AG09309 (cell line): ENCODE measurements at places on chromosomes 5 and 9.
A peak's percentile ranks its signal among the peaks of the same experiment; 100 is the strongest.

- DNase-seq, result no peak
These were observed 39.0 kb upstream of the NSMF start for GRCh38 chr9:137497921-137498719.

DNA sequence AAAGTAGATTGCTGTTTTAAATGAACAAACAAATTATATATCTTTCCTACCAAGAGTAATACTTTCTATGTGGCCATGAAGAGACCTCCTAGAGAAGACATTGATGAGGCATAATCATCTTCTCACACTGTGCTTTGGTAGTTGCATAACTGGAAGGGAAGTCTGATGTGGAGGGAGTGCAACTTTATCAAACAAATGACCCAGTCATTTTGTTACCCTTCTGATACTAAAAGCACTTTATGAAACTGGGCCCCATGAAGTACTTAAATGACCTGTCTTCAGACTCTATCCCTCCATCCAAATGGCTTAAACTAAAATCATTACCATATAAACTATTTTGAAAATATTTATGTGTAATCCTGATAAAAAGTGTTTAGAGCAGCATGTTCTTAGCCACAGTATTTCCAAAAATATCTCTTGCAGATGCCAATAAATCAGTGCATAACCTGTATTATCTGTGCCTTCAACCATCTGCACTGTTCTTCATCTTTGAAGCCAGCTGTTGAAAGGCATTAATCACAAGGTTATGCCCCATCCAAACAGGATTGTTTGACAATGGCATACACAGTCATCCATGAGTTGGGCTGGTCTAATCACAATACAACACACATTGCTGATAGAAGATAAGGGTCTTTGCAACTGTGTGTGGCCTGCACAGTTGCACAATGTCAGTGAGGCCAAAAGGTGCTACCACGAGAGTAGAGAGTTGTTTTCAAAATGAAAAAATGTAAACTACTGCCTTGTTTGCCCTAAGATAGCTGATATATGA lies 31.9 kb upstream of the MIER3 start:
- DNase-seq, result no peak

DNA sequence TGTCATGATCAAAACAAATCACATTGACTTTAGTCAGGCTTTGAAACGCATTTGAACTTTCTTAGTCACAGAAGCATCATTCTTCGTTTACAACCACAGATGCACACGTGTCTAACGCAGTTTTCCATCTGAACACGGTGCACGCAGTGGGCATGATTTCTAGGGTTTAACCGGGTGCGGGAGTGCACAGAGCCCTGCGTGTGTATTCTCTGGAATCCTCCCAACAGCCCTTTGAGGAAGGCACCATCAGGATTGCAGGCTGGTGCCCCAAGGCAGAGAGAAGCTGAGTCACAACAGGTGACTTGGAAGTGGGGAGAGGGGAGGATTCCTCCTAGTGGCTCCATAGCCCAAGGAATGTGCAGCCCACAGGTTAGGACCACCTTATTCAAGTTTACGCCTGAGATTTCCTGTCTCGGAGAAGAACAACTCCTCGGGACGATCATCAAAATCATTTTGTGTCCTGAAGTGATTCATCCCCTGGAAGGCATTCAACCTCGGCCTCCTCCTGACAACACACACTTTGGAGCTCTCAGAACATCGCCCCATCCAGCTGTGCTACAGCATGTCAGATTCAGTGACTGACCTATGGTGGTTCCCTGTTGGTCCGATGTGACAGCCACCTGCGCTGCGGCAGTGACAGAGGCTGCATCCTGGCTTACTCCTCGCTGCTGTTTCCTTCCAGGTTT lies 13.1 kb downstream of the ROPN1L start:
- no peak for DNase-seq

DNA sequence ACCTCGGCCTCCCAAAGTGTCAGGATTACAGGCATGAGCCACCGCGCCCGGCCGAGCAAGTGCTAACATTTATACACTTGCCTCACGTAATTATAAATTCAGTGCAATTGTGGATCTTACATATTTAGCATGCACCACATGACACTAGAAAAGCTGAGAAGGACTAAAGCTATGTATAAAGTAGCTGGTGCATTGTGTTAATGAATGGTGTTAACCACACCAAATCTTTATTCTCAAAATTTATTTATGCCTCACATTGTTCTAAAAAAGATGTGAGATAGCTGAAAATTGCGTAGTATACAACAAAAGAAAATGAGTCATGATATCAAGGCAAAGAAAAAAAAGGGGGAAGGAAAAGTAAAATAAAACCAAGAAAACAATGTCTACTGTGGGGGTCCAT lies 54.8 kb downstream of the GDA start:
- no peak for DNase-seq

DNA sequence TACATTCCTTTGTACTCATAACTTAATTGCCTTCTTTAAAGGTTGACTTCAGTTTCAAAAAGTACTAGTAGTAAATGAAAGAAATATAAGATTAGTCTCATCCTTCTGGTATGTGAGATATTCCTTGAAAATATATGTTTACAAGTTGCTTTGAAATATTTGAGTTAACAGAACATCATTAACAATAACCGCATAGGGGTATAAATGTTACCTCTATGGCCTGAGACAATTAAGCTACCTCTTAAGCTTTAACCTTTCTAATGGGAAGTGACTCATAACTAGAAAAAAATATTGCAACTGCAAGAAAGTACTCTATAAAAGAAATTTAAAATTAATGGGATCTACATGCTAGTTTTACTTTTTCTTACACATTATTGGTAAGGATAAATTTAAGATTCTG lies 399.0 kb downstream of the CDH10 start:
- no peak for DNase-seq

GRCh38 chr9:127388856-127389238 lies 8.1 kb upstream of the SLC2A8 start:
- DNase-seq, result no peak

DNA sequence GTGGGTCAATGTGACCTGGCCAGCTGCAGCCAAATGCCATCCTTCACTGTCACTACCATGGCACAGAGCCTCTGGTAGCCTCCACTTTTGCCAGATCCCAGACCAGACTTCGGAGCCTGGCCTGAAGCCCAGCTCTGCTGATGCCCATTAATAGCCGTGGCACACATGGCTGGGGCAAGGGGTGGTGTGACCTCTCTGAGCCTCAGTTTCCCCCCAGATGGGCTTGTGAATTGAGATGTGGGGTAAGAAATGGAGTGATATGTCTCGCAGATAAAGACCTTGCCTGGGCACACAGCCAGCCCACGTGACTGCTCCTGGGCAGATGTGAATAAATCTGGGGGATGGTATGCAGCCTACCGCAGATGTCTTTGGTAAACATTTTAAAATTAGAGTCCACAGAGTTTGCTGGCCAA lies 13.9 kb downstream of the SUSD3 start:
- no peak for DNase-seq

DNA sequence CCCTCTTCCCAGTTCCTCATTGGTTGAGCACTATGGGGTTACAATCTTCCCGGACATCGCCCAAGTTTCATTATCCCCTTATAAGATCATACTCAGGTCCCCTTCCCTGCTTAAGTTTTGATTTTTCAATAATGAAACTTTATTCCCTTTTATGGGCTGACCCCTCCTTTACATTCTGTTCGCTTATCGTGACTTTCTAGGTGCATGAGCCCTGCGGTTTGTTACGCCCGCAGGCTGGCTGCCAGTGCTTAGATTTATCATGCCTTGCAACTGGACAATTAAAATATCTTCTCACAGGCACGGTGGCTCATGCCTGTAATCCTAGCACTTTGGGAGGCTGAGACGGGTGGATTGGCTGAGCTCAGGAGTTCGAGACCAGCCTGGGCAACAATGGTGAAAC lies 127.9 kb upstream of the FER start:
- DNase-seq, result no peak

GRCh38 chr9:107224252-107224651 lies 58.8 kb upstream of the RAD23B start:
- DNase-seq, result no peak

DNA sequence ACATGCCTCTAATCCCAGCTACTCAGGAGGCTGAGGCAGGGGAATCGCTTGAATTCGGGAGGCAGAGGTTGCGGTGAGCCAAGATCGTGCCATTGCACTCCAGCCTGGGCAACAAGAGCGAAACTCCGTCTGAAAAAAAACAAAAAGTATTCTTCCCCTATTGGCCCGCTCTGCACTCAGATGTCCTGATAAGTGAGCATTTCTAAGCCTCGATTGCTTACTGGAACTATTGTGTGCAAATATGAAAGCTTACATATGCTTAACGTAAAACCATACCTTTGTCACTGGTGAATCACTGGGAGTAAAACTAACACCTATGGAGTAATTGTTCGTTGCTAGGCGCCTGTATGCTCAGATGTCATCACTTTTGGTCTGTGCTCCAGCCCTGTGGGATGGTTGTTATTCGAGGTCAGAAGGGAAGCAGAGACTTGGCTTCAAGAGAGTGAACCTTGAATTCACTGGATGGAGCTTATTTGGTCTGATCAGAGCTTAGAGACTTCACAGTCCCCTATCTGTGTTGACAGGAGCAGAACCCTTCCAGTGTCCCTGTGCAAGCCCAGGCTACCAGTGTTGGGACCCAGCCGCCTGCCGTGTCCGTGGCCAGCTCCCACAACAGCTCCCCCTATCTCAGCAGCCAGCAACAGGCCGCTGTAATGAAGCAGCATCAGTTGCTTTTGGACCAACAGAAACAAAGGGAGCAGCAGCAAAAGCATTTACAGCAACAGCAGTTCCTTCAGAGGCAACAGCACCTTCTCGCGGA lies 25.3 kb upstream of the LTC4S start:
- DNase-seq, result no peak

GRCh38 chr9:131405428-131405827 lies 11.5 kb downstream of the PRRC2B start:
- peak; percentile 54 for DNase-seq

GRCh38 chr9:7370988-7371387 lies 428.6 kb downstream of the DMAC1 start:
- DNase-seq, result no peak

GRCh38 chr5:133842846-133843611 lies 125.4 kb downstream of the C5orf15 start:
- DNase-seq, result no peak

GRCh38 chr9:121509180-121509579 lies 9.5 kb upstream of the GGTA1 start:
- no peak for DNase-seq

DNA sequence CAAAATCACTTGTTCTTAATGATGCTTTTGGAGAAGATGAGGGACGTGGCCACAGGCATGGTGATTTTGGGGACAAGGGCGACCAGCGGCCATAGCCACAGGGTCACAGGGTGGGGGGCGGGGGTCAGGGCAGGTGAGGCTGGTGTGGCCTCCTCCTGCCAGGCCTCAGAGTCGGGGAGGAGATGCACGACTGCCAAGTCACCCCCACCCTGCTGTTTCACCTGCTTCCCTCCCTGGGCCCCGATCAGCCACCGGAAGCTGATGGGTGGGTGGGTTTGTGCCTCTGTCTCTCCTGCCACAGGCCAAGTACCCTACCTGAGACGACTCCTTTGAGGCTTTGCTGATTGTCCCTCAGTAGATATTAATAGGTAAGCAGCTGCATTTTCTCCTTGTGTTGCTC lies 199.3 kb downstream of the PAX5 start:
- DNase-seq, result no peak

- DNase-seq, result no peak
These were observed 62.9 kb downstream of the OTULIN start for GRCh38 chr5:14727428-14727865.

- no peak for DNase-seq
These were observed 219.4 kb upstream of the TLE4 start for GRCh38 chr9:79352322-79352721.

GRCh38 chr5:36495611-36496010 lies 110.8 kb upstream of the SLC1A3 start:
- DNase-seq, result no peak

- no peak for DNase-seq
These were observed 289.4 kb downstream of the EFNA5 start for GRCh38 chr5:107381189-107381856.

DNA sequence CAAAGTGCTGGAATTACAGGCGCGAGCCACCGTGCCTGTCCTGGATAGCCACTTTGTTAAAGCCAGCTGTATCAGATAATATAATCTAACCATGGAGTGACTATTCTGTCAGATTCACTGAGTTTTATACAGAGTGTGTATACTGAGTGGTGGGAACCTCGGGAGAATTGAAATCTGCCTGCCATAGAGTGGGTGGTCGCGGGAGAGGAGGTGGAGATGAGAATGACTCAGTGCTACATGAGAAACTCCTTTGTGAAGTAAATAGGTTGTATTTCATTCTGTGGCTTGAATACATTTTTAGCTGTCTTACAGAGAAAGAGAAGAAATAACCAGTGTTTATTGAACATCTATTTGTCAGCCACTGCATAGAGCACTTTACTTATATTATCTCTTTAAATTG lies 26.4 kb downstream of the ATP6V0E1 start:
- no peak for DNase-seq

DNA sequence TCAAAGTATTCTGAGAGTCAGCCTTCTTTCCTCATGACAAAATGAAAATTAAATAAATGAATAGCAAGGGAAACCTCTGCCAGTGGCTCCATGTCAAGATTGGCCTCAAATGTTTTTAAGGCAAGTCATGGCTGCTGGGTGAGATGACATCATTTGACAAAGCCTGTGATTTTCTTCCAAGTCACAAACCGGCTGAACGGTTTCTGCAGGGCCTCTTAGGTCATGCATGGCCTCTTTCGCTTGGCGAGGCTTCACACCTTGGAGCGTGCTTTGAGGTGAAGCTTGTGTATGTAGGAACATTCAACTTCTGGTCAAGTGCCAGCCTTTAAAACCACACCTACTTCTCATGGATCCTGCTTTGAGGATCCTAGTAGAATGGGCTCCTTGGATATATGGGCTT lies 161.0 kb upstream of the ZNF618 start:
- DNase-seq, result no peak

DNA sequence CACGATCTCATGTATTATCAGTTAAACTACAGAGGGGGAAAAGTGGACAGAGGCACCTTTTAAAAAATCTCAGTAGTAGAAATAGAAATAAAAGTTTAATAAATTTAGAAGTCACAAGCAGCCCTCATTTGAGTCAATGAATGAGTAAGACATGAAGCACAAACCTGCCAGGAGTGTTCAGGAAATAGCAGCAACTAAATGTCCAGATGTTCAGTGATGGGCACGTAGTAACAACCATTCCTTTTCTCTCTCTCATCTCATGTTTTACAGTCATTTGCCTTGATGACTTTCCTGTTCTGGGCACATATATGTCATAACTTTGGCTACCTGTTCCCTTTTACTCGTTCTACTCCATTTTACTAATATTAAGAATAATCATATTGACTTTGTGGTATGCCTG lies 17.7 kb downstream of the ISOC1 start:
- no peak for DNase-seq

- no peak for DNase-seq
These were observed 12.4 kb downstream of the PTTG1 start for GRCh38 chr5:160434022-160434531.

DNA sequence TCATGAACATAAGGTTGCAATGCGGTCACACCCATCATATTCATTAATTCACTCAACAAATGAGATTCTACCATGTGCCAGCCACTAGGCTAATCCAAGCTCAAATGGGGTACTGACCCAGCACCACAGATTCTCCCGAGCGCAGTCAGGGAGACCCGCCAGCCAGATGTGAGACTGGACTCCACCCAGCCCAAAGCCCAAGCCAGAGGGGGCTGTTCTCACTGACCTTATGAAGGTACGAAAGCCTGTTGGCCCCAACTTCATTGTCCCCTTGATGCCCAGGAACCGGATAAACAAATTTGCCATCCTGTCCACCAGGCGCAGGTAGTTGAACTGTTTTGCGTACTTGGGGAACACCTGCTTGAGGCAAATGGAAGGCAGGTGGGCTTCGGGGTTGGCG lies 218.8 kb downstream of the DAB2IP start:
- no peak for DNase-seq

- no peak for DNase-seq
These were observed 34.6 kb upstream of the ADAMTS16 start for GRCh38 chr5:5105531-5105930.

- no peak for DNase-seq
These were observed 42.2 kb upstream of the FCN1 start for GRCh38 chr9:134959971-134960310.
